T-helper 22 cell (primary cell): ENCODE measurements at places on chromosomes 11 and 22.

DNA sequence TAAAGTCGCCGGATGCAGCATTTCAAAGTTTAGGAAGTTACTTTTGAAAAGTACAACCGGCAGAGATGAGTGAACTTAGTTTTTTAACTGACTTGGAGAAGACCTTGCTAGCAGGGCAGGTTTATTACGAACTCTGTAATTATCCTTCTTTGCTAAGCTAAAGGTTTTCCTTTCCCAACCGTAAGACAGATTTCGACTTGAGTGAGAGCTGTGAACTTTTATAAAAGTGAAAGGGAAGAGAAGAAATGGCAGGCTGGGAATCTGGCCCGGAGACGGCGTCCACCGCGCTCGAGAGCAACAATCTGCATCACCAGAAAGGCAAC lies 659 bp upstream of the TEAD1 start:
- DNase-seq: no peak

GRCh38 chr11:34425867-34426266 lies 12.9 kb upstream of the CAT start:
- DNase-seq: no peak

- DNase-seq: no peak
These were observed 170.4 kb downstream of the MAML2 start for GRCh38 chr11:96172604-96173003.

GRCh38 chr22:17678817-17679385 lies 40.3 kb downstream of the BCL2L13 start:
- DNase-seq: no peak

DNA sequence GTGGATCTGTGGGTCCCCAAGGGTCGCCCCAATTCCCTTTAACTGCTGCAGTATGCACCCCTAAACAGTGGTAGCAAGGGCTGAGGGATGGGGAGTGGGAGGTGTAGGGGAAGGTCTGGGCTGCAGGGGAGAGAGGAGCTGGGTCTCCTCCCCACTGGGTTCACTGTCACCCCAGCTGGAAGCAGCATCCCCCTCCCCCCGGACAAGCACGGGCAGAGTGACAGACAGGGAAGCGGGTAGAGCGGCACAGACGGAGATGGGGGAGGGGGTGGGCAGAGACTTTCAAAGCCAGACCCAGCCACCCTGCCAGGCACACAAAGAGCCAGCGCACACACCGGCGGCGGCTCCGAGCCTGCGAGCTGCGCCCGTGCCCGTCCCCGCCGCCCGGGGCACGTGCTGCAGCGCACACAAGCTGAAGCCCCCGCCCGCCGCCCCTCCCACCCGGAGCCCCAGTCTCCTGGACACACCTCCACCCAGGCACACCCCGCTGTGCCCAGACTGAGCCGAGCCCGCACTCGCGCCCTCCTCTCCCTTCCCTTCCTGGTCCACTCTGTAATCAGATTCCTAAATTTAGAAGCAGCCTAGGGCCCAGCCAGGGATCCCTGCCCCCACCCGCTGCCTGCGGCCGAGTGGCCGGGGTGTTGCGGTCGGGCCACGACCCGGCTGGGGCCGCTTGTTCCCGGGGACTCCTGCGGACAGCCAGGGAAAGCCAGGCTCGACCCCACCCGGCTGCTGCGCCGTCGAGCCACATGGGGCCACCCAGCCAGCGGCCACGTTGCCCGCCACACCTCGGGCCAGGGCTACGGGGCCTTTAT lies 935 bp upstream of the RCOR2 start:
- no peak for DNase-seq

DNA sequence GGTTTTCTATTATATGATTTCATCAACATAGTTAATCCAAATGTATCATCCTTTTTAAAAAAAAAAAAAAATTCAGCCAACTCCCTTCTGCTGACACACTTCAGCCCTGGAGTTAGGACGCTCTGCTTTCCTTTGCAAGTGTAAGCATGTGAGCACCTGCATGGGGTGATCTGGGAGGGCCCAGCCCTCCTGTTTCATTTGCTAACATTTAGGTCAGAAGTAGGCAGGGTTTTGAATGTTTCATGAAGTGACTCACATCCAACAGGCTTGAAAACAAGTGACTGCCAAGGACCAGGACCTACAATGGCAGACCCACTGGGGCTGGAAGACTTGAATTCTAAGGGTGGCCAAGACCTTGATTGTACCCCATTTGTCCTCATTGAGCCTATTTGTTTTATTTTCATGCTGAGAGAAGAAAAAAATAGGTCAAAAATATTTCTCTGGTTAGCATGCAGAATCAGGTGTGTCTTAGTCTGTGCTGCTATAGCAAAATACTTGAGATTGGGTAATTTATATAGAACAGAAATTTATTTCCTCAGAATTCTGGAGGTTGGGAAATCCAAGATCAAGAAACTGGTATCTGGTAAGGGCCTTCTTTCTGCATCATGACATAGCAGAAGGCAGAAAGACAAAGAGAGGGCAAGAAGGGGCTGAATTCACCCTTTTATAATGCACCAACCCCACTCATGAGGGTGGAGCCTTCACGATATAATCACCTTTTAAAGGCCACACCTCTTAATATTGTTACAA lies 137.6 kb downstream of the CD44 start:
- no peak for DNase-seq

DNA sequence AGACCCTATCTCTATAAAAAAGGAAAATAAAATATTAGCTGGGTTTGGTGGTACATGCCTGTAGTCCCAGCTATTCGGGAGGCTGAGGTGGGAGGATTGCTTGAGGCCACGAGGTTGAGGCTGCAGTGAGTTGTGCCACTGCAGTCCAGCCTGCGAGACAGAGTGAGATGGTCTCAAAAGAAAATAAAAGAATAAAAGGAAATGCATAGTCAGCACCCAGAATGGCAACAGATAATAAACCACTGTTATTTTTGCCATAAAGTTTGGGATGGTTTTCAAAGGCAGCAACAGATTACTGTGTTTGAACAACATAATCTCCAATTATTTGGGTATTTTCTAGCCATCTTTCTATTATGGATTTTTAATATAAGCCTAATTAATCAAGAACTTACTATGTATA lies 61.9 kb downstream of the ATG16L2 start:
- DNase-seq: no peak

- DNase-seq: no peak
These were observed 428.8 kb downstream of the DYNC2H1 start for GRCh38 chr11:103537904-103538502.

- peak; percentile 29 for DNase-seq
These were observed 11.1 kb downstream of the POLR3H start for GRCh38 chr22:41532908-41533825.

- DNase-seq: no peak
These were observed 124.2 kb upstream of the SEZ6L start for GRCh38 chr22:26045051-26045450.

- DNase-seq: no peak
These were observed 103.4 kb upstream of the OLFML1 start for GRCh38 chr11:7381937-7382336.

DNA sequence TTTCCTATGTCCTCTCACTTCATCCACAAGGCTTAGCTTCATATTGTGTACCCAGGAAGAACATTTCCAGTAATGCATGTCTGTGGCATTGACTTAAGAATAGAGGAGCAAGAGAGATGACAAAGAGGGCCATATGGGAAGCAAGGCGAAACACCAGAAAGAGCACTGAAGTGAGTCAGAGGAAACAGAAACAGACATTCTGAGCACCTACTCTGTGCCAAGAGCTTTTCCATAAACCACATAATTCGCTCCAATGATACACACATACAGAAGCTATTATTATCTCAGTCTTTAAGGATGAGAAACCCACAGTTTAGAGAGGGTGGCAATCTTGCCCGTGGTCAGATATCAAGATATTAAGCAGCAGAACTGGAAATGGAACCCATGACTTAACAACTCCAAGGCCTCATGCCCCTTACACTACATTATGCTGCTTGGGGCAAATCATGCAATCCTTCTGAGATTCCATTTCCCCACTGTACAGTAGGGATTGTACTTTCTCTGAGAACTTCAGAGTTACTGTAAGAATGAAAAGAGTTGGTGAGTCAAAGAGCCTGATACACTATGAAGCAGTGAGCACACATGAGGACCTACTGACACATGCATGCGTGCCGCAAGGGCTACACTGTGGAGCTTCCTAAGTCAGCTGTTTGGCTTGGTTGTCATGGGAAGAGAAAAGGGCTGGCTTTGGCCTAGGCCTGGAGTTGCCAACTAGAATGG lies 126.6 kb downstream of the KCNC1 start:
- no peak for DNase-seq

DNA sequence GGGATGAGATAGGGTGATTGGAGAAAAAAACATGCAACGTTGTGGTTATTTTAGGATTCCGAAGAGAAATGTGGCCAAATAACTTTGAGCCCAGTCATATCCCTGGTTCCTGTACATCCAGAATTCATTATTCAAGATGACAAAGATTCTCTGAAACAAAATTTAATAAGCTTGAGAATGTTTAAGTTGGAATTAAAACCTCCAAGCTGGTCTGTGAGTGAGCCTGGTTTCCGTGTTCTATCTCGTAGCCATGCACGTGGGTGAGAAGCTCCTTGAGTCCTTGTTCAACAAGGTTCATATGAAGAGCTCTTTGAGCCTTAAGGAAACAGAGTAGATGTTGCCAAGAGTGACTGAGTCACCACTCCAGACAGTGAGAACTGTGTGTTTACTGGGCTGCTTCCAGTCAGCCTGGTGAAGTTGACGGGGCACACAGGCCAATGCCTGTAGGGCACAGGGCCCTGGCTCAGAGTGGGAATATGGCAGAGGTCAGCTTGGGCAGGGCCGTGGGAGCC lies 206.5 kb downstream of the NAV2 start:
- DNase-seq: no peak

- no peak for DNase-seq
These were observed 72.7 kb downstream of the TRAF6 start for GRCh38 chr11:36437413-36437812.

DNA sequence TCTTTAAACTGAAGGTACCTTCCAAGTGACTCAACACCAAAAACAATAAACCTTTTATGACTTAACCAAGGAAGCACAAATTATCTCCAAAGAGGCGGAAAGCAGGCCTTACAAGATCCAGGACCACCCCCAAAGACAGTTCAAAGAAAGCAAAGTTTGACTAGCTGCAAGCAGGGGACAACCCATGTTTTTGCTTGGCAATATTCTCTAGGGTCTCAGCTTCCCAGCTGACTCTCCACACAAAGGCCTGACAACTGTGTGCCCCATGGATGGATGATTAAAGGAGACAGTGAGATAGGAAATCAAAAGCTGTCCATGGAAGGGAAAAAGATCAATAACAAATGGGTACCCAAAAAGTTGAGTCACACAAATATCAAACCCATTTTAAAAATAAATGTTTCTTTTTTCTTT lies 232.2 kb downstream of the DDX10 start:
- DNase-seq: no peak

GRCh38 chr11:72007587-72007986 lies 8.9 kb downstream of the IL18BP start:
- no peak for DNase-seq

- no peak for DNase-seq
These were observed 60.5 kb downstream of the DDI1 start for GRCh38 chr11:104096900-104097299.

- no peak for DNase-seq
These were observed 49.7 kb upstream of the SHISAL1 start for GRCh38 chr22:44362249-44363012.

DNA sequence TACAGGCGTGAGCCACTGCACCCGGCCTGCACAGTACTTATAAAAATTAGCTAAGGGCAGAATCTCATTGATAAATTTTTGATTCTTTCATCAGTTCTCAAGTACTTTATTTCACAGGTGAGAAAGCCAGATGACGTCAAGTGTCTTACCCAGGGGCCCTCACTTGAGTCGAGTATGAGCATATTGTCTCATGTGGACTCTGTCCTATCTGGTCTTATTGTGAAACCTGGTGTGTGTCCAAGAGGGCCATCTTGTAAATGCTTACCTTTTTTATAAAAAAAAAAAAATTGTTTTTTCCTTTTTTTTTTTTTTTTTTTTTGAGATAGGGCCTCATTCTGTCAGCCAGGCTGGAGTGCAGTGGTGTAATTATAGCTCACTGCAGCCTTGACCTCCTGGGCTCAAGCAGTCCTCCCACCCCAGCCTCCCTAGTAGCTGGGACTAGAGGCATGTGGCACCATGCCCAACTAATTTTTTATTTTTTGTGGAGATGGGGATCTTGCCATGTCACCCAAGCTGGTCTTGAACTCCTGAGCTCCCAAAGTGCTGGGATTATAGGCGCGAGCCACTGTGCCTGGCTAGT lies 6.0 kb downstream of the ACO2 start:
- no peak for DNase-seq

DNA sequence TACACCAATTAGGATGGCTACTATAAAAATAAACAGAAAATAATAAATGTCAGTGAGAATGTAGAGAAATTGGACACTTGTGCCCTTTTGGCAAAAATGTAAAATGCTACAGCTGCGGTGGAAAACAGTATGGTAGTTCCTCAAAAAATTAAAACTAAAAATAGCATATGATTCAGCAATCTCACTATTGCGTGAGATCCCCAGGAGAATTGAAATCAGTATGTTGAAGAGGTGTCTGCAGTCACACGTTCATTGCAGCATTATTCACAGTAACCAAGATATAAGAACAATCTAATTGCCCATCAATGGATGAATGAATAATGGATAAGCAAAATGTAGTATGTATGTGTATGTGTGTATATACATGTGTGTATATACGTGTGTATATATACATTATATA lies 6.8 kb downstream of the OR52N2 start:
- DNase-seq: no peak
